Activated CD4-positive, alpha-beta T cell treated with anti-CD3 and anti-CD28 coated beads, Interleukin-2, amount 50 U/mL, for 4 hours (primary cell): ENCODE measurements at places on chromosomes 11 and 22.

GRCh38 chr11:61129639-61130523 is 27.6 kb downstream of the CD5 start:
- peak; percentile 89 for DNase-seq

DNA sequence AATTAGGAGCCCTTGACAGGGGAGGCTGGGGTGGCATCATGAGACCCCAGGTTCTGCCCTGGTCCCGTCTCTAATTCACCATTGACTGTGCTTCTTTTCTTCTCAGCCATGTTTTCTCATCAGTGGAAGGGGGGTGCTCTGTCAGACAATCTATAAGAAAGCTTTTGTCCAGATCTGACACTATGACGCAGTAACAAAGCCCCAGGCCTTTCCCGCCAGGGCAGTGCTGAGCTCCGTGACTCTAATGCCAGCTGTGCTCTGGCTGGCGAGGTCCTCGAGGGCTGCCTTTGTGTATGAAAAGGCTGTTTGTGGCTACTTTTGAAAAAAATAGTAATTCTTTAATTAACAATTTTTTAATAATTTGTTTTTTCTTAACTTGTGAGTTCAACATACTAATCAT is 3.2 kb downstream of the CD6 start:
- DNase-seq = no peak

- no peak for DNase-seq
Measured at GRCh38 chr11:68594123-68594522, 90.2 kb upstream of the GAL start.

DNA sequence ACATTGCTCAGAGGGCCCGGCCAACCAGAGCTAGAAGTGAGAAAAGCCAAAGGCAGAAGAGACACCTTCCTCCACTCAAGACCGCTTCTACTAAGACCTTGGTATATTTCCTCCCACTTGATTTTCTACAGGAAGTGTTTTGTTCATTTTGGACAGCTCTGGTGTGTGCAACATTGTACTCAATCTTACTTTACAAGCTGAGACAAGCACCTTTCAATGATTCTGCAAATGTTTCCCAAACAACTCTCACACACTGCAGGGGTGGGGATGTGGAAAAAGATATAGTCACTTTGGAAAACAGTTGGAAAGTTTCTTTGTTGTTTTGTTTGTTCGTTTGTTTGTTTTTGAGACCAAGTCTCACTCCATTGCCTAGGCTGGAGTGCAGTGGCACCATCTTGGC is 15.7 kb downstream of the MYO18B start:
- no peak for DNase-seq

DNA sequence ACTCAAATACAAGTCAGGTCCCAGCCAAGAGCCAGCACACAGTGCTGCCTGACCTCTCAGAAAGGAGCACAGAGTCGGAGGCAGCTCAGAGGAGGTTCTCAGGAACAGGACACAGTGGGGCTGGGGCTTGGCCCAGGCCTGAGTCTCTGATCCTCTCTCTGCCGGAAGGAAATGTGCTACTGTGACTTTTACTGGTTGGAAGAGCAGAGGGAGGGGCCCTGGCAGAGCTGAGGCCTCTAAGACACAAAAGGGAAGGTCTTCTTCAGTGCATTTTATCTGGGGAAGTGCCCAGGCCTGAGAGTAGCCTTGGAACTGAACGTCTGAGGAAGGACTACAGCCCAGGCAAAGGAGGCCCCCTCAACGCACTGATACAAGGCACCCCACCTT is 16.2 kb upstream of the CASTOR1 start:
- DNase-seq = no peak
